Smooth muscle cell of the brain vasculature (primary cell): ENCODE measurements at places on chromosomes 6 and 20.

DNA sequence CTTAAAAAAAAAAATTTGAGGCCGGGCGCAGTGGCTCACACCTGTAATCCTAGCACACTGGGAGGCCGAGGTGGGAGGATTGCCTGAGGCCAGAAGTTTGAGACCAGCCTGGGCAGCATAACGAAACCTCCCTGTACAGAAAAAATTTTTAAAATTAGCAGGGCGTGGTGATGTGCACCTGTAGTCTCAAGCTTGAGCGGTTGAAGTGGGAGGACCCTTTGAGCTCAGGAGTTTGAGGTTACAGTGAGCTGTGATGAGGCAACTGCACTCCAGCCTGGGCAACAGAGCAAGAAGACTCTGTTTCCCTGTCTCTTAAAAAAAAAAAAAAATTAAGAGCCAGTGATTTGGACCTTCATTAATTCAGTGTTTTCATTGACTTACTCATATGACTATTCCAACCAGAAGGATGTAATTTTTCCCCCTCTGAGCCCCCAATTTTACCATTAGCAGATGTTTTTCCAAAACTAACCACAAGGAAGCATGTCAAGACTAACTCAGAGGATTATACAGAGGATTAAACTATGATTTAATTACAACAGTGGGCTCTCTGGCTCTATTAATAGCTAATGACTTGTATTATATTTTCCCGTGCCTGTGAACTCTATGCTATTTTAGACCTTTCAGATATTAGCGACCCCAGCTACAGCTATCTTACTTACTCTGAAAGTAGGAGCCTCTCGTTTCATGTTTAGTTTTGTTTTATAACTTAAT is 75.1 kb downstream of the ARID1B start:
- no peak for DNase-seq

DNA sequence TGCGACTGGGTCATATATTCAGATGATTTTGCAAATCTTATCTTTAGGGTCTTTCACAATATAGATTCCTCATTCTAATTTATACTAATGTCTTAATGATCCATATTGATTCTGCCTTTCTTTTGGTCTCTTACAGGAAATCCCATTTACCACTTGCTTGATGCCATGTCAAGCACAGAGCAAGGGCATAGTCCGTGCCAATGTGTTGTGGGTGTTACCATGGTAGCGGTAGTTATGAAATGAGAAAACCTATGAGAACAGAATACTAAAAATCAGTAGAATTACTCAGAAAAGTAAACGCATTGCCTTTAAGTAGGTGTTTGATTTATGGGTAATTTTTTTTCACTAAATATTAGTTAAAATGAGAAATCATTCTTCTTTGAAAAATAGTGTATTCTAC is 153.9 kb upstream of the RAB32 start:
- DNase-seq = no peak

- DNase-seq = no peak
Measured at GRCh38 chr6:113595911-113596376, 261.2 kb upstream of the MARCKS start.

GRCh38 chr6:88368071-88368787 is 202.1 kb upstream of the CNR1 start:
- DNase-seq = peak; percentile 69

- DNase-seq = peak; percentile 21
Measured at GRCh38 chr6:8627085-8627861, 191.9 kb upstream of the SLC35B3 start.

GRCh38 chr6:45491048-45491735 is 113.5 kb upstream of the SUPT3H start:
- DNase-seq = no peak
